ENCODE measurements at places on chromosomes 5 and 9.

DNA sequence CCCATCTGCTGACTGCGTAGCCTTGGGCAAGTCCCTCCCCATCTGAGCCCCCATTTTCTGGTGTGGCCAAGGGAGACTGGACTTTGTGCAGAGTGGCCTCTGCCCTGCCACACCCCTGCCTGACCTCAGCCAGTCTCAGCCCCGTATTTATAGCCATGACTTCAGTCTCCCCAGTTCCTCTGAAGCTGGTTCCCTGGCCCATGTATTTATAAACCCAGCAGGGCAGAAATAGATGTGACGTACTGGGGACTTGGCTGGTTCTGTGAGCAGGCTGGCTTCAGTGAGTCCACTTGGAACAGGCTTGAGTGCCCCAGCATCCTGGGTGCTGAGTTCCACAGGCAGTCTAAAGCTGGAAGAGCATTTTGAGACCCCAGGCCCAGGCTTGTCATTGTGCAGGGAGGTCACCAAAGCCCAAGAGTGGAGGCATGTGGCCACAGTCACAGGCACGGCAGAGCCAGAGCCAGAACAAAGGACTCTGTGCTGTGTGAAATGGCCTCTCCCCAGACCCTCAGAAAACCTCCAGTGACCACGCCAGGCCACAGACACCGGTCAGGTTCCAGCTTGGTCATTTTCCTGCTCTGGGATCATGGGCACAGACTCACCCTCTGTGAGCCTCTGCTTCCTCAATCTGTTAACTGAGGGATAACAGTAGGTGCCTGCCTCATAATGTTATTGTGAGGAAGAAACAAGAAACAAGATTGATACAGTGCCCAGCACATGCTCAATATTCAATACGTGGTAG lies 30.4 kb upstream of the SYNPO start:
- H3K4me3 ChIP-seq, result no peak overlapping the region
- H3K36me3 ChIP-seq, result no peaks in the 10 kb centered on the region
- no peak for DNase-seq

- H3K36me3 ChIP-seq, result no peaks in the 10 kb centered on the region
- no peaks in the 10 kb centered on the region for H3K4me1 ChIP-seq
- H3K27me3 ChIP-seq, result no peaks in the 10 kb centered on the region
- no peak overlapping the region for H3K4me3 ChIP-seq
- DNase-seq, result no peak
- H3K27ac ChIP-seq, result no peak overlapping the region
Observed at GRCh38 chr5:10324518-10325370, 17.0 kb upstream of the CMBL start.

DNA sequence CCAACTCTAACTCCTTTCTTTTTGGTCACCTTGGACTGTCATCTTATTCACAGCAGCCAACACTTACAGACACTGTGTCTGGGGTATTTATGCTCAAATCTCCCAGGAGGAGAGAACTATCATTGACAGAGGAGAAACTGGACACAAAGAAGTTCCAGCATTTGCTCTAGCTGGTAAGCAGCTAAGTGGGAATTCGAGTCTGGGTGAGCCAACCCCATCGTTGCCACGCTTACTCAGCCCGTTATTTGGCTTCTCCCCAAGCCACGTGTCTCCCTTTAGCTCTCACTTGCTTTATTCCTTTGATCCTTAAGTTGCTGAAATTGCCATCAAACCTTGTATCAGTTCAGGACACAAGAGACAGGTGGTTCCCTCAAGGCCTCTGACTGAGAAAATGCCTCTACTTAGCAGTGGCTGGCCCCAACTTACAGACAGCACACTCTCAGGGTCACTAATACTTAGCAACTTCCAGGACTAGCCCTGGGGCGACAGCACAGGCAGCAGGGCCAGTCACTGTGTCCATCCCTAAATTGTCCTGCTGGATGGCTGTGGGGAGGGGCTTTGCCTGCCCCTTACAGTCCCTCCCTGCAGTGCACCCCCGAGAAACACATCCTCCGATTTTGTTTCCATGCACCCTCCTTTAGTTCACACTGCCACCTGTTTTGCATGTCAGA lies 1.4 kb downstream of the SLC36A2 start:
- no peak overlapping the region for H3K4me3 ChIP-seq
- no peaks in the 10 kb centered on the region for H3K27me3 ChIP-seq
- no peak overlapping the region for H3K27ac ChIP-seq

DNA sequence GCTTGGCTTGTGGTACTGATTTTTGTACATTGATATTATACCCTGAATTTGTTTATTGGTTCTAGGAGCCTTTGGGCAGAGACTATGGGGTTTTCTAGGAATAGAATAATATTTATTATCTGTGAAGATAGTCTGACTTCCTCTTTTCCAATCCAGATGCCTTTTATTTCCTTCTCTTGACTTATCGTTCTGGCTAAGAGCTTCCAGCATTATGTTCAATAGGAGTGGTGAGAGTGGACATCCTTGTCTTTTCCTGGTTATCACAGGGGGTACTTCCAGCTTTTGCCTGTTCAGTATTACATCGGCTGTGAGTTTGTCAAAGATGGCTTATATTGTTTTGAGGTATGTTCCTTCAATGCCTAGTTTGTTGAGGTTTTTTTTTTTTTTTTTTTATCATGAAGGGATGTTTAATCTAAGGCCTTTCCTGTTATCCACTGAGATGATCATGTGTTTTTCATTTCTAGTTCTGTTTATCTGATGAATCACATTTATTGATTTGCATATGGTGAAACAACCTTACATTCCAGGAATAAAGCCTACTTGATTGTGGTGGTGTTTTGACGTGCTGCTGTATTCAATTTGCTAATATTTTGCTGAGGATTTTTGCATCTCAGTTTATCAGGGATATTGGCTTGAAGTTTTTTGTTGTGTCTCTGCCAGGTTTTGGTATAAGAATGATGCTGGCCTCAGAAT lies 77.5 kb downstream of the CERT1 start:
- no peak overlapping the region for H3K27ac ChIP-seq
- no peak for DNase-seq
- no peaks in the 10 kb centered on the region for H3K27me3 ChIP-seq
- no peak overlapping the region for H3K4me3 ChIP-seq
- H3K4me1 ChIP-seq, result peaks cover under 1% of the 10 kb centered on the region

GRCh38 chr9:26357803-26358344 lies 534.7 kb downstream of the CAAP1 start:
- no peaks in the 10 kb centered on the region for H3K36me3 ChIP-seq
- no peak for DNase-seq
- H3K4me1 ChIP-seq, result no peaks in the 10 kb centered on the region
- H3K27ac ChIP-seq, result no peak overlapping the region
- H3K27me3 ChIP-seq, result no peaks in the 10 kb centered on the region

GRCh38 chr5:72407541-72407940 lies 87.4 kb downstream of the PTCD2 start:
- H3K27me3 ChIP-seq, result no peaks in the 10 kb centered on the region
- peaks cover 5% of the 10 kb centered on the region for H3K4me1 ChIP-seq
- no peak overlapping the region for H3K4me3 ChIP-seq
- H3K36me3 ChIP-seq, result no peaks in the 10 kb centered on the region

- H3K4me1 ChIP-seq, result no peaks in the 10 kb centered on the region
- H3K27me3 ChIP-seq, result no peaks in the 10 kb centered on the region
- H3K36me3 ChIP-seq, result no peaks in the 10 kb centered on the region
- H3K4me3 ChIP-seq, result no peak overlapping the region
Observed at GRCh38 chr5:38642189-38642911, 85.9 kb upstream of the LIFR start.
